ENCODE measurements at places on chromosomes 4 and X.

GRCh38 chr4:71415491-71415890, 76.7 kb downstream of the SLC4A4 start:
- DNase-seq, result peak; percentile 67

DNA sequence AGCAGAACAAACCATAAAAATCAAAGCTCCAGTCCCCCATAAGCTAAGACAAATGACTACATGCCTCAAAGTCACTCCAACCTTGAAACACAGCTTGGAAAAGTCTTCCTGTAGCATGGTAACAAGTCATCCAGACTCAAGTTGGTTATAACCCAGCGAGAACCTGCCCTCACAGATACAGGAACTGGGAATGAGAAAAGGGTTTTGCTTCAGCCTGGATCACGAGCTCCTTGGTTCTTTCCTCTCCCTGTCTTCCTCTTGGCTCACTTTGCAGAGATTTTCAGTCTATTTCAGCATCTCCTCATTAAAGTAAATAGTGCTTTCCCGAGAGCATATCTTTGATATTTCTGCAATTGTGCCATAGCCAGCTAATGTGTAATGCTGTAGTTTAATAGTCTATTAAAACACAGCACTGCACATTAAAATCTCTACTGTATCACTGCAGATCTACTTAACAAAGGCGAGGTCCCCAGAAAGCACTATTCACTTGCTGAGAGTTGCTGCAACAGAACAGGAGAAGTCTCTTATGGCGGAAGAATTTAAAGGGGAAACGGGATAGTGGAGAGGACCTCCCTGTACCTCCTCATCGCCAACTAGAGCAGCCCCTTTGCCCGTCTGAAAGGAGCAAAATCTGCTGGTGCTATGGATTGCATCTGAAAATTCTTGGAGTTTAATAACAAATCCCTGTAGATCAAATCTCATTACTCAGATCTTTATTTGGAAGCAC, 249.3 kb upstream of the GATB start:
- DNase-seq, result peak; percentile 16

- peak; percentile 62 for DNase-seq
Observed at GRCh38 chr4:103091601-103092223, 7.9 kb downstream of the BDH2 start.

DNA sequence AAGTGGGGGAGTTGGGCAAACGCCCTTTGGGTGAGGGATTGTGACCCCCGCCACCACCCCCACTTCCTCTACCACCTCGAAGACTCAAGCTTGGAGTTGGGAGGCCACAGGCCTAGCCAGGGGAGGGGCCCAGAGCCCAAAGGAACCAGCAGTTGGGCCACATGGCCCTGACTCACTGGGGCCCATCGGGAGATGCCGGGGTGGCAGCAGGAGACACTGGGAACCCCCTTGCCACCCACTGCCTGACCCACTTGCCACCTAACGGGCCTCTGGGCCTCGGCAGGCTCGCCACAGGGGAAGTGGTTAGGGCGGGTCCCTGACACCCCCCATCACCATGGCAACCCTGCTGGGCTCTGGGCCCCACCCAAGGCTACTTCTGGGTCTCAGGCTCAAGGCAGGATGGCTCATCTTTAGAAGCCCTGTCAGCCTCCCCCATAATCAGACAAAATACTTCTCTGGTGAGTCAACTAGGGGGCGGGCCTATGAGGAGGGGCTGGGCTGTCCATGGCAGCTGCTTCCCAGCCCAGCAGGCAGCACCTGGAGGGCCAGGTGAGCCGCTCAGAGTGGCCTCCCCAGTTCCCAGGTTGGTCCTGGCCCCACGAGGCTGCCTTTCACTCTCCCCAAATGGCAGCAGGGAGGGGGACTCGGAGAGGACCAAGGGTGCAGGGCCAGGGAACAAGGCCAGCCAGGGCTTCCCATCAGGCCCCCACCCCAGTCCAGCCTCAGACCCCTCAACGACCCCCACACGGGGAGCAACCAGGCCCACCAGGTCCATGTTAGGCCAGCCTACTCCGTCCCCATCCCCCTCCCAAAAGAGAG, 5.6 kb downstream of the FLNA start:
- peak; percentile 95 for DNase-seq

DNA sequence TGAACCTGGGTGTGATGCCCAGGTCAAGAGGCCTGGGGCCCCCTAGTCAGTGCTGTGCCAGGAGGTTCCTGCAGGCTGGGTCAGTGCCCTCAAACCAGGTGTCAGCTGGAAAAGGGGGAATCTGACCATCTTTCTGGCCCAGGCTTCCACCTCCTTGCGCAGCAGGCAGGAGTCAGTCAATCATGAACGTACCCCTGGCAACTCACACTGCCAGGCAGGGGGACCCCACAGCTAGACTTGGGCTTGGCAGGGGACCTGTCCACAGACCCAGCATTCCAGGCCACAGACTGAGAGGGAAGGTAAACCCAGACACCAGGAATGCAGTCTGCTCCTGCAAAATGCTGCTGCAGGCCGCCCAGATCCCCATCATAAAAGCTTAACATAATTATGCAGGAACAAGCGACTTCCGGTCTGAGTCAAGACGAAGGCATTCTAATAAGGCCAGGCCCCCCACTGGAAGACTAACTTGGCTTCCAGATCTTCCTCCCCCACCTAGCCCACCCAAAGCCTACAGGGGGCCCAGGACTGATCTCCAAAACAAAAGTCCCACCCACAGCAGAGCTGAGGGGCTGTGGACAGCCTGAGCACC, 156.3 kb downstream of the BCOR start:
- DNase-seq, result no peak
